ENCODE measurements at places on chromosomes 7 and 10. TPM values are rescaled to one million over a fixed set of nuclear protein-coding genes. Genes with fewer than 3 reads are reported as not detected.

The CHST15 gene
- 16.5 TPM for total RNA-seq

The HECW1 gene
- total RNA-seq = 1.8 TPM

- DNase-seq = no peak
Measured at GRCh38 chr10:132329565-132330485, 2.2 kb upstream of the LRRC27 start.

DNA sequence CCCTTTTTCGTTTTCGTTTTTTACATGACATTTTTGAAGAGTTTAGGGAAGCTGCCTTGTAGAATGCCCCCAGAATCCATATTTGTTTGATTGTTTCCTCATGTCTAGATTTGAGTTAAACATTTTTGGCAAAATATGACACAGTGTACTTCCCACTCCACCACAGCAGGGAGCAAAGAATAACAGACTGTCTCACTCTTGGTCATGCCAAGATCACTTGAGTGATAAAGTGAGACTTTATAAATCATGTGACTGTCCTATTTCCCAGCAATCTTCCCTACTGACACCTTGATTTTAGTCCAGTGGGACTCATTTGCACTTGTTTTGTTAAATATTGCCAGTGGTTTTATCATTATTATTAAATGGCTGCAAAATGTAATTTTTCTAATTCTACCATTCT lies 44.4 kb upstream of the USP6NL start:
- DNase-seq = peak; percentile 4

- DNase-seq = no peak
Measured at GRCh38 chr7:105268056-105268455, 120.7 kb downstream of the SRPK2 start.
